AG09309 (cell line): ENCODE measurements at places on chromosomes 3 and 15.
A peak's percentile ranks its signal among the peaks of the same experiment; 100 is the strongest.

- peak; percentile 66 for DNase-seq
These were observed 385.7 kb downstream of the LSAMP start for GRCh38 chr3:116059421-116060096.

DNA sequence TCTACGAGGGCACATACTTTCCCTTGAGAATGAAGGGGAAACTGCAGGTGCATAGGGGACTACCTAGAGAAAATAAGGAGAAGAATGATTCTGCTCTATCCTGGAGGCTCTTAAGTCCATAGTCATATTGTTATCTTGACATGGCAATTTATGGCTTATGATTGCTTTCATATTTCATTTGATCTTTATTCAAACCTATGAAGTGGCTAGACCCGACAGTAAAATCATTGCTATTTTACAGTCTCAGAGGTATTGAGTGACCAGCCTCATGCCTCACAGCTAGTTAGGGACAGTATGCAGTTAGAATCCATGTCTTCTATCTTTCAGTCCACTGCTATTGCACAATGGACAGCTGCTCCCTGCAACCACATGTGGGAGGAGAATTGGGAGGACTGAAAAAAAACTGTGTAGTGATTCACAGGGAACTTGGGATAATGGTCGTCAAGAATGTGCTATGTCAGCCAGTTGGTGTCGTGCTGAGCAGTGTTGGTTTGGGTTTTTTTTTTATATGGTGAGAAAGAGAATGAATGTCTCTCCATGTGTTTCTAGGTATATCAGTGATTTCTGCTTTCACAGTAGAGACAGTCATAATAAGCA lies 63.2 kb upstream of the SPPL2A start:
- peak; percentile 86 for DNase-seq

- DNase-seq: no peak
These were observed 61.5 kb downstream of the IQSEC1 start for GRCh38 chr3:13011573-13012220.

DNA sequence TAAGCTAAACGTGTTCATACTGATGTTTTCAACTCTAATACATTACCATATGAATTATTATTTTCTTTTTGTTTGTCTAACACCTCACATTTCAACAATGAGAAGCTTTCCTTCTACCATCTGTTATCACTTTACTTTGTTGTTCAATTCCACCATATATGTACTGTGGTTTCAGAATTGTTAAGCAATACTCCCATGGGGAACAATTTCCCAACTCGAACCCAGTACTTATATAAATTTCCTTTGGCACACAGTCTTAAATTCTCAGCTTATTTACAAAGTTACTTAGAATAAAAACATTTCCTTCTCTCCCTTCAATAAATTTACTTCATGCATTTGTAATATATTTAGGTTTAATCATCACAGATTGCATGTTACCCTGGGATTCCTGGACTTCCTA lies 1764.4 kb downstream of the OTOL1 start:
- no peak for DNase-seq

- no peak for DNase-seq
These were observed 130.2 kb upstream of the STRIT1 start for GRCh38 chr3:155423526-155424322.

GRCh38 chr3:143751643-143752178 lies 96.6 kb downstream of the SLC9A9 start:
- DNase-seq: no peak

DNA sequence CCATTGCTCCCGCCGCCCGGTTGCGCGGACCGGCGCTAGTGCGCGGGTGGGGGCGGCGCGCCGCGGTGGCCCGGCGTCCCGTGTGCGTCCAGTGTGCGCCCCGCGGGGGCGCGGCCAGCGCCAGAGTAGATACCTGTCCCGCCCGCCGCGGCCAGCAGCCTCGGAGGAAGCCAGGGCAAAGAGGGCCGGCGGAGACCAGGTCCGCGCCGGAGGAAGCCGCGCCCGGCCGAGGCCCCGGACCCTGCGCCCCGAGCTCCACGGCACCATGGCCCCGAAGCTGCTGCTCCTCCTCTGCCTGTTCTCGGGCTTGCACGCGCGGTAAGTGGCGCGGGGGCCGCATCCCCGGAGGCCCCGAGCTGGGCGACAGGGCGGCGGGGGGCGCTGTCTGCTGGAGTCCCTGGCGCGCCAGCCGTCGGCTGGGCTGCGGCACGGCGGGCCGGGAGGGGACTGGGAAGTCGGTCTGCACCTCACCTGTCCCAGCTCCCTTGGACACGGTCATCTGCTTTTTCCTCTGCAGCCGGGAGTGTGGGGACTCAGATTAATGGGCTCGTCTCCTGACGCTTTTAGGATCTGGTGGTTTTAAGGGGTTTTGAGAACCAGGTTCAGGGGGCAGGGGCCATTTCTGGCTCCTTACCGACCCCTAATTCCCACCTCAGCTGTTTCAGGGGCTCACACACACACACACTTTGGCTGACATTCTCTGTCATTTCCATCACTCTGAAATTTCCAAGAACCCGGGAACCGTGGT lies 464 bp downstream of the GABRG3 start:
- DNase-seq: no peak

DNA sequence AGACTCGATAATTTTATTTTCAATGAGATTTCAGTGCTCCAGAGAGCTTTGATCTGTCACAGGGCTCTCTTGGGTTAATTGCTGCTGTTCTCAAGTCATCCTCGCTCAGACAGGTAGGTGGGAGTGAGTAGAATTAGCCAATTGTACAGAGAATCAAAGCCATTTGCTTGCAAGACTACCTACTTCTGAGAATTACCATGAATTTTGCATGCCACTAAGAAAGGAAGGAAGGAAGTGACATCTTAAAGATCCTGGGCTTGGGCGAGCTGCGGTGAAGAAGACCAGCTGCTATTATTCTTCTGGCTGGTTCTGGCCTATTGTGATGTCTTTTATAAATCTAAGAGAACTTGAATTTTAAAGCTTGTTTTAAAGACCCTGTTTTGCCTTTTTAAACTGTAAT lies 154.1 kb upstream of the LPP start:
- no peak for DNase-seq

- DNase-seq: peak; percentile 78
These were observed 619.3 kb downstream of the SI start for GRCh38 chr3:164458986-164459385.

GRCh38 chr15:75578173-75578947 lies 755 bp downstream of the PTPN9 start:
- DNase-seq: no peak

DNA sequence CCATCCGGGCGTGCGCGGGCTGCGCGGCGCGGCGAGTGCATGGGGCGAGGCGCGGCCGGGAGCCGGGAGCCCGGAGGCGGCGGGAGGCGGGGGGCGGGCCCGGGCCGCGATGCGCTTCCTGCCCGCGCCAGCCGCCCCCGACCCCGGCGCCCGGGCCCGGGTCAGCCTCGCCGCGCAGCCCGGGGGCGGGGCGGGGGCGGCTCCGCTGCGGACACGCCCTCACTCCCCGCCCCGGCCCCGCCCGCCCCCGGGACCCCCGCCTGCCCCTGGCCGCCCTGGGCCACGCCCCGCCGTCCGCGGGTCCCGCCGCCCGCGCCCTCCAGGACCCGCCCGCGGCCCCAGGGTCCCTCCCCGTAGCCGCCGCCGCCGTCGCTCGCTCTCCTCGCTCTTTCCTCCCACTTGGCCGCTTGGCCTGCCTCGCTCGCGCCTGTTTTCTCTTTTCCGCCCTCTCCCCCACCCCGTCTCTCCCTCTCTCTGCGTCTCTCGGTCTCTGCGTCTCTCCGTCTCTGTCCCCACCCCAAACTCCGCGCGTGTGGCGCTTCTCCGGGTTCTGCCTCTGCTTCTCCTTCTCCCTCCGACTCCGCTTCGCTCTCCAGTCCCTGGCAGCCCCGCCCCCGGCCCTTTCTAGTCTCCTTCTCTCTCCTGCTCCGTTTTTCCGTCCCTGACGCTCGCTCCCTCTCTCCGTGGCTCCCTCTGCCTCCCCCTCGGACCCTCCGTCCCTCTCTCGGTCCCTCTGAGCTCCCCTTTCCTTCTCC lies at the start of gene PLXND1:
Gene PLXND1 (minus strand): TSS at position 41 of the 755 bp plus-strand sequence. CDS start 37 bp downstream, at position 4.
- DNase-seq: no peak

DNA sequence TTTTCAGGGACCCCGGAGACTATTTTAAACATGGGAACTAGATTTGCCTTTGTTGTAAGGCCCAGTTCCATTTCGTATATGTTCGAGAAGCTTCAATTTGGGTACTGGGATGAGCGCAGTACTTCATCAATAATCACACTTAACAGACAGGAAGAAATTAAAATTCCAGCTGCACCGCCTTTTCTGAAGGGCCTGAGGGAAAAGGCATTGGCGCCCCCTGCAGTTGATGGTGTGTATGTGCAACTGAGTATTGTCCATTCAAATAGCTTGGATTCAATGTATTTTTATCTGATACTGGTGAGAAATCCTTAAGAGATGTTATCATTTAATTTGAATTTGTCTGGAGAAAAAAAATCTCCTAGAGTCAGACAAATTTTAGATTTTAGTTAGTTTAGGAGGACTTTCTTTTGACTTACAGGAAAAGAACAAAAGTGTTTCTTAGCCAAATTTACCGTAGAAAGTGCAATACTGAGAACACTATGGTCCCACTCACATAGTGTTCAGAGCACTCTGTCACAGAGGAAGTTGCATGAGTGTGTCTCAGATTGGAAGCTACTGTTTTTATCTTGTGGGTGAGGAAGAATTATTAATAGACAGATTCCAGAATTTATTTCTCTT lies 5.4 kb upstream of the ALDH1A2 start:
- peak; percentile 8 for DNase-seq

GRCh38 chr15:31452595-31453557 lies 126.2 kb downstream of the KLF13 start:
- DNase-seq: no peak

DNA sequence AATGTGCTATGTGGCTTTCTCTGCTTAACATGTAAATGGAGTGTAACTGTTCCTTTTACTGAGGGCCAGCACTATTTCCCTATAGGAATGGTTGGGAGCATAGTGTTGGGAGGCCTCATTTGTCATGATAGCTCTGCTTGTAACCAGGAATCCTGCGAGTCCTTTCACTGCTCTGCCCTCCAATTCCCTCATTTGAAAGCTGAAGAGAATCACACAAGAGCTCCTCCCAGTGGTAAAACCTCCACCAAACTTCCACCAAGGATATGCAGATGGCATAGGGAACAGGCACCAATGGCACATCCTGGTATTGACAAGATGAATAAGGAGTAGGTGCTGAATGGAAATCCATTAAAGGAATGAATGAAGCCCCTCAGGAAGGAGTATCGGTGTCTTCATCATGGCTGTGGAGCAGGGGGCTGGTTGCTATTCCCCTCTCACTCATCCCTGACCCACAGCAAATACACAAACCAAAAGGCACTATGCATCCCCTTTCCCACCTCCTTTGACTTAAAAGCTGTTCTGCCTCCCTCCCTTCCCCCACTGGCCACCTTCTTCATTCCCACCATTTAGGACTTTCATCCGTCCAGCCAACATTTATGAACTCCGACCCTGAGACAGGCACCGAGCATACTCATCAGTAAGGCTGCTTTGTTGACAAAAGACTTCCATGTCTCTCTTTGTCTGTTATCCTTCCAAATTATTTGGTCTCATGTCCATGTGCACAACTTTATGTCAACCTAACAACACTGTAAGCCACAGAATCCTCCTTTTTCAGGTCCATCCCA lies 560.8 kb downstream of the FOXP1 start:
- DNase-seq: no peak

DNA sequence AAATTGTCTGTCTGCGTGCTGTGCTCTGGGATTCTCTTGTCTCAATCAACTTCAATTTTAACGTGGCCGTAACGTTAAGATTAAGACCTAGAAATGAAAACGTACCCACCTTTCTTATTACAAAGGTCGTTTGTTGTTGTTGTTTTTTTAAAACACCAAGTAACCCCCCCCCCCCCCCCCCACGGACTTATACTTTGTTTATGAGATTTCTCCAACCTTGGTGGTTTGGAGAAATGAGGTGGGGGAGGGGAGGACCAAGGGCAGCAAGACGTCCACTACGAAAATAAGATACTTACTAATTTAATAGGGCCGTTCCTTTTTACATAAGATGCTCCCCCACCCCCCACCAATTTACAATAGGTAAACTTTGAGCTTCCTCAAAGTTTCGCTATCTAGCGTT lies 244.4 kb upstream of the TOPAZ1 start:
- DNase-seq: no peak

DNA sequence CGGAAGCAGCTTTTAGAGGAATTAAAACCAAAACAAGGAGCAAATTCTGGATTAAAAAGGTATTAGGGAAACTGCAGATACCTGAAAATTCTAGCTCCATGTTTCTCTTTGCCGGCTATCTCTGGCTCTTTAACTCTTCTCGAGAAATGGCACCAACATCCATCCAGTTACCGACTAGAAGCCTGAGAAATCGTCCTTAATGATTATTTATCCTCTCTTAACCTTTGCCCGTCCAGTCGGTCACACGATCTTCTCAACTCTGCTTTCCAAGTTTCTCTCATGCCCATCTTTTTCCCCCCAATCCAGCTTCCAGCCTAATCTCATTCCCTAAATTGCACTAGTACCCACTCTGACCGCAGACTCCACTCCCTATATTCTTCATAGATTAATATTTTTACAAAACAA lies 596 bp upstream of the SGO1 start:
- DNase-seq: no peak

GRCh38 chr3:30539772-30540171 lies 66.6 kb upstream of the TGFBR2 start:
- DNase-seq: no peak

DNA sequence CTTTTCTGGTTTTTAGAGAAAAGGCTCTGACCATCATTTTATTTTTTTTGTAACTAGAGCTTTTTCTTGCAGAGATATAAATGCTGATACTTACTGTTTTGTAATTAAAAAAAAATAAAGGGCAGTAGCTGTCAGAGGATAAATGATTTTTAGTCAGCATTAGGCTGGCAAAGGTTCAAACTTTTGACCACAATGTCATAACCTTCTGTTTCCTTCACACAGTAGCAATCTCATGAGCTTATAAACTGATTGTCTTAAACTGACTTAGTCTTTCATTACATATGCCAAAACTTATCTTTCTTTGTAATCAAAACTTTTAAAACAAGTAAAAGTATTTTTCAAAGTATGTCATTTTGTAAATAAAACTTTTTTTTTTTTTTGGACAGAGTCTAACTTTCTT lies 841.9 kb downstream of the OTOL1 start:
- no peak for DNase-seq
